GM23338 (cell line): ENCODE measurements at places on chromosomes 11 and 22. TPM values are rescaled to one million over a fixed set of nuclear protein-coding genes. Genes with fewer than 3 reads are reported as not detected.

DNA sequence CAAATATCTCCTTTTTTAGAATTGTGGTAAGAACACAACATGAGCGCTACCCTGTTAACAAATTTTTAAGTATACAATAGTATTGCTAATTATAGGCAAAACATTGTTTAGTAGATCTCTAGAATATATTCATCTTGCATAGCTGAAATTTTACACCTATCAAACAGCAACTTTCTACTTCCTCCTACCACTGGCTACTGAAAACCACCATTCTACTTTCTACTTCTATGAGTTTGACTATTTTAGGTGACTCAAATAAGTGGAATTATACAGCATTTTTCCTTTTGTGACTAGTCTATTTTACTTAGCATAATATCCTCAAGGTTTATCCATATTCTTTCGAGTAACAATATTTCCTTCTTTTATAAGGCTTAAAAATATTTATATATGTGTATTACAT is 128.4 kb downstream of the FAM76B start:
- no peak overlapping the region for H3K27ac ChIP-seq
- no peaks in the 10 kb centered on the region for H3K27me3 ChIP-seq
- no peak for DNase-seq
- no peaks in the 10 kb centered on the region for H3K4me1 ChIP-seq
- H3K4me3 ChIP-seq = no peak overlapping the region

MRGPRE gene
- total RNA-seq = not detected in 2 replicates

KCNQ1OT1 gene
- 2.8 and 4.2 TPM in 2 replicates for total RNA-seq

- H3K4me3 ChIP-seq = no peak overlapping the region
- DNase-seq = no peak
- no peaks in the 10 kb centered on the region for H3K36me3 ChIP-seq
- no peaks in the 10 kb centered on the region for H3K27me3 ChIP-seq
- H3K27ac ChIP-seq = no peak overlapping the region
These were observed 15.2 kb upstream of the EHF start for GRCh38 chr11:34605481-34606325.

DNA sequence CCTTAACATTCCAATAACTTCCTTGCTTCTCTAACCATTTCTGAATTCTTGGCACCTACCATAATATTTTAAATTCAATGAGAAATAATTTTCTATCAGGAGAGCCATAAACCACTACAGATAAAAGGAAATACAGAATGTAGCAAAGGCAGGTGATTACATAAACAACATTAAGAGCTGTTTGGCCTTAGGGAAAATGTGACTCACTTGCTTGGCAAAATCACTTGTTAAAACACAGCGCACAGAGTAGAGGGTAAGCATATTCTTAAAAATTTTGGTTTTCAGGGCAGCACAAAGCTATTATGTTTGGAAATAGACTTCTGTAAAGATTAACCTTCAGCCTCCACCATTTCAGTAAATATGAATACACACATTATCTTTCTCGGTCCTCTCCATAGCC is 26.4 kb downstream of the IZUMO1R start:
- no peaks in the 10 kb centered on the region for H3K4me1 ChIP-seq
- H3K27ac ChIP-seq = no peak overlapping the region
- no peaks in the 10 kb centered on the region for H3K27me3 ChIP-seq
- no peak for DNase-seq

DNA sequence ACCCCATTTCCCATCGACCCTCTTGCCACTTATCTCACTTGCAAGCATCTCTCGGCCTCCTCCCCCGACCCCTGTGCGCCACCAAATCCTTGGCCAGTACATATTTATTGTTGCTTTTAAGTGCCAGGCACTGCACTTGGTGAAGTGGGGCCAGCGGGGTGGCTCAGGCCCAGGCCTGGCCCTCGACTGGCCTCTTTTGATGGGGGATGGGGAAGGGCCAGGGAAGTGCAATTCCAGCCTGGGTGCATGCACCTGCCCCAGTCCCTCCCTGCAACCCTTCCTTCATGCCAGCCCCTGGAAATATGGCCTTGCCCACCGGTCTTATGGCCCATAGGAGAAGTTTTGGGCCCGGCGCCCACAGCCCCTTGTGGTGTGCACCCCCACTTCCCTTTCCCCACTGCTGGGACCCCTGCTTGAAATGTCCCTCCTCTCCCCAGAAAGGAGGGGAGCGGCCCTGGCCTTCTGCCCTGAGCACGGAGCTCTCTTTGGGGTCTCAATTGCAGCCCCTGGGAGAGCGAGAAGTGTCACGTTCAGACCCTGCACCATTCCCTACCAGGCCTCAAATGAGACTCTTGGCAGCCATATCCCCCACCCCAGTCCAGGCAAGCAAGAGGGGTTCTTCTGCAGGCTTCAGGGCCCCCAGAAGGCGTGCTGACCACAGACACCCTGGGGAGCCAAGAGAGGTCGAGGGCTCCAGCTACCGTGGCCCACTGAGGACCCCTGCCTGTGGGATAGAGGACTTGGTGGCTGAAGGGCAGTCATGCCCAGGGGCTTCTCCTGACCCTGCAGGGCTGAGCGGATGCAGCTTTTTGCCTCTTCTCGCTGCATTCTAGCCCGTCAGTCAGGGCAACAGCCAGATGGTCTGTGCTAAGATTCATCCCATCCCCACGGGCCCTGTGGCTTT is 961 bp downstream of the SUSD2 start:
- no peak for DNase-seq
- no peak overlapping the region for H3K27ac ChIP-seq
- no peaks in the 10 kb centered on the region for H3K36me3 ChIP-seq

- DNase-seq = no peak
- H3K4me1 ChIP-seq = peaks cover 28% of the 10 kb centered on the region
- H3K27me3 ChIP-seq = no peaks in the 10 kb centered on the region
- no peaks in the 10 kb centered on the region for H3K36me3 ChIP-seq
These were observed 206.3 kb upstream of the BLID start for GRCh38 chr11:122322329-122322728.

- no peak overlapping the region for H3K27ac ChIP-seq
- H3K4me1 ChIP-seq = no peaks in the 10 kb centered on the region
- H3K36me3 ChIP-seq = no peaks in the 10 kb centered on the region
- H3K4me3 ChIP-seq = no peak overlapping the region
- peak; percentile 46 for DNase-seq
- peaks cover 4% of the 10 kb centered on the region; the same call in 1 of the 2 replicates for H3K27me3 ChIP-seq
These were observed 26.0 kb downstream of the NEAT1 start for GRCh38 chr11:65448418-65449105.

DNA sequence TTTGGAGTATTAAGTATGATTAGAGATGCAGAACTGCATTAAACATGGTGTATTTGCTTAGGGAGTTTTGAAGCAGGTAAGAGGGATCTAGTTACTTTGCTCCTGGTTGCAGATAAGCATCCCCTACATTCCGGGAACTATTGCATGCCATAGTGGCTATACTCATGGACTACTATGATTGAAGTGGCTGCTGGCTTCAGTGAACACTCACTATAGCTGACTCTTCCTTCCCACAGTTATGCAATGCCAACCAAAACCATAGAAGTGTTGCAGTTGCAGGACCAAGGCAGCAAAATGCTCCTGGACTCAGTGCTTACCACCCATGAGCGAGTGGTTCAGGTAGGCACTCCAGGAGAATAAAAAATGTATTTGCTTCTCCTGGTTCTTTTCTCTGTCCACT is 17.0 kb downstream of the COA4 start:
- DNase-seq = no peak
- no peaks in the 10 kb centered on the region for H3K4me1 ChIP-seq
- no peak overlapping the region for H3K27ac ChIP-seq
- no peak overlapping the region for H3K4me3 ChIP-seq
- H3K27me3 ChIP-seq = no peaks in the 10 kb centered on the region

OR51B5 gene
- total RNA-seq = not detected in 2 replicates

DNA sequence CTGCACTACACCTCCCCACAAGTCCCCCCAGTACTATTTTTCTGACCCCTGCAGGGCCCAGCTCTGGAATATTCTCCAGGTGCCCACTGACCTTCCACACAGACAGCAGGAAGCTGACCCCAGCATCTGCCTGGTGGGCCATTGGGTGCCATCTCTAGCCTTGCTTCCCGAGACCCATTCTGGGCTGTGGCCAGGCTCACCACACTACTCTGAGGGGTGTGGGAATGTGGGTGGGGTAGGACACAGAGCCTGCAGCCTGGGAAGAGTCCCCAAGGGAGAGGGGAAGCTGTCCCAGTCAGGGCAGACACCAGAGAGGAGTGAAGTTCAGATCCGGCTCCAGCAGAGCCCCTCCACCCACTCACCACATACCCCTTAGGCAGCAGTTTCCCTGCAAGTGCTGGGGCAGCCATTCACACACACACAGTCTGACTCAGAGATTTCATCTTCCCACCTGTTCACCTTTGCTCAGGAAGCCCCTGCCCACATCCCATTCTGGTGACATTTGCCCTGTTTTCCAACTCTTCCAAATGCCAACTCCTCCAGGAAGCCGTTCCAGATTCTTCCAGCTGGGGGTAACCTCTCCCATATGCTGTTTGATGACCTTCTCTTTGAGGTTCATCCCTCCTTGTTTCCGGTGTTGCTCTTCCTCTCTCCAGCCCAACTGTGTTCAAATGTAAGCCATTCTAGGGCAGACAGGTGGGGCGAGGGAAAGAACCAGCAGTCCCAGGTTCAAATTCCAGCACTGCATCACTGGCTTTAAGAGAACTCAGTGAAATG is 1.9 kb downstream of the SLCO2B1 start:
- no peak overlapping the region for H3K4me3 ChIP-seq
- no peak for DNase-seq
- no peaks in the 10 kb centered on the region for H3K27me3 ChIP-seq
- H3K36me3 ChIP-seq = no peaks in the 10 kb centered on the region
- H3K27ac ChIP-seq = no peak overlapping the region
